ENCODE measurements at places on chromosomes 6 and 20.

DNA sequence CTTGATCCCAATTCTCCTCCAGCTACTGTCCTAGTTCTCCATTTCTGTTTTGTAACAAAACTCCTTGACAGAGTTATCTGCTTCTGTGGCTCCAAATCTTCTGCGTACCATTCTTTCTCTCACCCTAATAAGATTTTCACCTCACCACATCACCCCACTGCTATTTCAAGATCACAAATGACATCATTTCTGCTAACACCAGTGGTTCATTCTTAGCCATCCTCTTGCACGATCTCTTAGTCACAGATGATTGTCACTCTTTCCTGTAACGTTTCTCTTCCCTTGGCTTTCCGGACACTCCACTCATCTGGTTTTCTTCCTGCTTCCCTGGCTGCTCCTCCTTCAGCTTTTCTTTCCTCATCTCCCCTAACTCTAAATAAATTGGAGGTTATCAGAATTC lies 56.8 kb upstream of the FABP7 start:
- peak; percentile 34 for DNase-seq

DNA sequence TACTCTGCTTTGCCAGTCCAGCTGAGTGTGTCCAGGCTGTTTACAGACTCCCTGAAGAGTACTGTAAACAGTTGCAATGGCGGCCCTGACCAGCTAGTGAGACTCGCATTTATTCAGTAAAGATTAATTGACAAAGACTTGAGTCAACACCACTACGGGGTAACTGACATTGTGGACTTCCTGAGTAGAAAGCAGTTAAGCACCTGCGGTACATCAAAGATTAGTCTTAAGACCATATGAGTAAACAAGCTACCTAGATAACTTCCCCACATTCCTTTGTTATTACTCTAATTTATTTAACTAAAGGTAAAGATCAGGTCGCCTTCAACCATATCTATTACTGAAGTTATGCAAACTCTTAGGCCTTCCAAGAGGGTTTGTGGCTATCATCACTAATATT lies 12.6 kb downstream of the VPS52 start:
- DNase-seq: no peak

- DNase-seq: no peak
These were observed 86.7 kb downstream of the MKKS start for GRCh38 chr20:10347086-10347880.

DNA sequence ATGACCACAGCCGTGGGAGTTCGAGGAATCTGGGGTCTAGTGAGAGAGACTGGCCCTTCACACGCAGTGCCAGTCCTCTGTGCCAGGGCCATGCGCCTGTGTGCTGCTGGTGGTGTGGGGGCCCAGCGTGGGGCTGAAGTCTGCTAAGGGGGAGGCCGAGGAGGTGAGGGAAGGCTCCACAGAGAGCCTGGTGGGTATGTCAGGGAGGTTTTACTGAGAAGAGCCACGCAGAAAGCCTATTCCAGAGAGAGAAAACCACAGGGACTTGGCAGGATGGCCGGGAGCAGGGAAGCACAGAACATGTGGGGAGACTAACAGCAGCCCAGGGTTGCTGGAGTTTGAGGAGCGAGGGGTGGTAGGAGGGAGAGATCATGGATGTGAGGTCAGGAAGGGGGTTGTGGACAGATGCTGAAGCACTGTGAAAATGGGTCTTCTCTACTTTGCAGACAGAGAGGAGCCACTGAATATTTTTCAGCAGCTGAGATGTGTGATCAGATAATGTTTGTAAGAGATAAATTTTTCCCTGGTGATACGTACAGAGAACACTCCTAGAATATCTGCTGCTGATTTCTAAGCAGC lies 35.3 kb downstream of the DUSP22 start:
- peak; percentile 17 for DNase-seq

DNA sequence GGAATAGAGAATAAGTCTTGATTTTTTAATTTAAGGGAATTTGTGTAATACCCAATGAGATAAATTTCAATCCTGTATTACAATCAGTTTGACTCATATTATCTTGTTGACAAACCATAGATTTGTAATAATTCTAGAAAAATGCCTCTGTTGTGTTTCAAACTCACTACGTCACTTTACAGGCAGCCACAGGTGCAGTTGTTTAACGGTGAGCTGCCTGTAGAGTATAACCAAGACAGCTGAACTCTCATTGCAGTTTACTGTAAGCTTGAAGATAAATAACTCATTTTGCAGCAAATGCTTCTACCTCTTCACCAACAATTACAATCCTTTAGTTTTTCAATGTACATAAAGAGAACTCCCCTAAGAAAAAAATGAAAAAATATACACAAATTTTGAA lies 114.3 kb downstream of the PRKN start:
- DNase-seq: no peak

DNA sequence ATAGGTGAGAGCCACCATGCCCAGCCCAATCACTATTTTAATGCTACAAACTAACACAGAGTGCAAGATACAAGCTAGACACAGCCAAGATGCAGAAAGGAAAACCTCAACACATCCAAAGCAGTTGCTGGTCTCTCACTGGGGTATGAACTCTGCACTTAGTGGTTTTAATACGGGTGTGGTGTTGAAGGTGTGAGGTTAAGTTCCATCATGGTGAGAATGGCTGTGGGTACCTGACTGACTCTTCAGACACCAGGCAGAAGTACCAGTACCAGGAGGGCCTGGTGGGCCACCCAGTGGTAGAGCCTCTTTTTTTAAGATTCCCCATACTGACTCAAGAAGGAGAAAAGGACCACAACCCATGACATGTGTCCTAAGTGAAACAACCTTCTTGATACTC lies 13.0 kb downstream of the GNAS-AS1 start:
- DNase-seq: no peak

DNA sequence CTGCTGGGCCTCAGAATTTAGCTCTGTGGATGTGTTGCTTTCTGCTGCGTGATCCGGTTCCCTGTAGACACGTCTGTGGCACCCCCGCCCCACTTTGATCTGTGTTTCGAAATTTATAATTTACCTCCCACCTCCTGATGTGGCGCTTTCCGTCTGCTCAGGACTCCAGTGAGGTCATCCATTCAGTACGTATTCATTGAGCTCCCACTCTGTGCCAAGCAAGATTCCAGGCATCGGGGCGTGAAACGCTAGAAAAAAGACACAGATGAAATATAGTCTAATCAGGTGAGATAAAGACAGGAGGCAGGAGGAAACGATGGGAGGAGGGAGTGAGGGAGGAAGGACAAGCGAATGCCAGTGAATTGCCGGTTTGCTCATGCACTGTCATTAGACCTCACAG lies 431.9 kb upstream of the SULF2 start:
- DNase-seq: no peak

DNA sequence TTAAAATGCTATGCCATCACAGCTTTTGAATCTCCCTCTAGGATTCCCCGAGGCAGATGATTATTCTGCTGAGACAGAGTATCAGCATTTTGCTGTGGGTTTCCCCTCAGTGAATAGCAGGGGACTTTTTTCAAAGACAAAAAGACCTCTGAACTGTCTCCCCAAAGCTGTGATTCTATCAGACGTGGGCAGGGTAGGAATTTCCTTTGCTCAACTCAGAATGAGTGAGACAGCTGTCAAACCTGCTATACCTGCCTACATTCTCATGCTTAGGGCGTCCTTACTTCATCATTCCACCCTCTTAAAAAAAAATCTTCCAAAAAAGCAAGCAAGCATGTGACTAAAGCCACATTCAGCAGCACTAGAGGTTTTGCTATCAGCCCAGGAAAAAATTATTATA lies 147.6 kb upstream of the FAM83B start:
- no peak for DNase-seq

- DNase-seq: no peak
These were observed 123.9 kb downstream of the OPN5 start for GRCh38 chr6:47905717-47906116.

DNA sequence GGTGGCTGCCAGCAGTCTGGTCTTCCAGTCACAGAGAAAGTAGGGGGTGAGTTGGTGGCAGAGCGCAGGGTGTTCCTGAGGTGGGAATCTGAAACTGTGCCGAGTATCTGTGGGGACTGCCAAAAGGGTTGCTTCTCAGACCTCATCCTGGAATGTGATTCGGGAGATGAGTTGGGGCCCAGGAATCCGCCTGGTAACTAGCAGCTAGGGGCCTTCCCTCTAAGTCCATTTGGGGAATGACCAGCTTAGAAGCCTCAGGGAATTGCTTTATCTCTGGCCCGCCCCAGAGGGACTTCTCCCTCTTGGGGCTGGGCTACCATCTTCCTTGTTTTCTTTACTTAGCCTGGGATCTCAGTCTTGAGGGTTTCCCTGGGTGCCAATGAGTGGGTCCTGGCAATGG lies 49.6 kb downstream of the MOCS1 start:
- DNase-seq: peak; percentile 63

- DNase-seq: no peak
These were observed 16.0 kb downstream of the PMEPA1 start for GRCh38 chr20:57693670-57694329.

DNA sequence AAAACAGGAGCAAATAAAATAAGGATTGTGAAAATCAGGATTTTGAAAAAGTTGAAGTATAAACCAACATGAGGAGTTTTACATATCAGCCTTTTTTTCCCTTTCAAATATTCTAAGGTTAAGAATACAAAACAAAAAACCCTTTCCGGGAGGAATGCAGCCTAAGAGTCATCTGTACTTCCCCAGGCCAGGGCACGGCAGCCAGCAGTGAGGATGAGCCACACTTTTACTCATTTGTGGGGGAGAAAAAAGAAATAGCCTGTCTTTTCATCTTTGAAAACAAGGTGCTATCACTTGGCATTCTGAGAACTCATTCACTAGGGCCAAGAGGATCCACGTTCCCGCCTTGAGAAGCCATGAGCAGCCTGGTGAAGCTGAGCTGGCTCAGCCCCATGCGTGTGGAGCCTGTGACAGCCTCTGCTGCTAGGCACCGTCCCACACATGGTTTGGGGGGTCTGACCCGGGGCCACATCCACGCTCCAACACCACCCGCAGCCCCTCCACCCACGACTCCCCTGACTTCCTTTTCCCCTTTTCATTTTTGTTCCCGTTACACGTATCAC lies 11.2 kb downstream of the SLC22A1 start:
- DNase-seq: peak; percentile 62

DNA sequence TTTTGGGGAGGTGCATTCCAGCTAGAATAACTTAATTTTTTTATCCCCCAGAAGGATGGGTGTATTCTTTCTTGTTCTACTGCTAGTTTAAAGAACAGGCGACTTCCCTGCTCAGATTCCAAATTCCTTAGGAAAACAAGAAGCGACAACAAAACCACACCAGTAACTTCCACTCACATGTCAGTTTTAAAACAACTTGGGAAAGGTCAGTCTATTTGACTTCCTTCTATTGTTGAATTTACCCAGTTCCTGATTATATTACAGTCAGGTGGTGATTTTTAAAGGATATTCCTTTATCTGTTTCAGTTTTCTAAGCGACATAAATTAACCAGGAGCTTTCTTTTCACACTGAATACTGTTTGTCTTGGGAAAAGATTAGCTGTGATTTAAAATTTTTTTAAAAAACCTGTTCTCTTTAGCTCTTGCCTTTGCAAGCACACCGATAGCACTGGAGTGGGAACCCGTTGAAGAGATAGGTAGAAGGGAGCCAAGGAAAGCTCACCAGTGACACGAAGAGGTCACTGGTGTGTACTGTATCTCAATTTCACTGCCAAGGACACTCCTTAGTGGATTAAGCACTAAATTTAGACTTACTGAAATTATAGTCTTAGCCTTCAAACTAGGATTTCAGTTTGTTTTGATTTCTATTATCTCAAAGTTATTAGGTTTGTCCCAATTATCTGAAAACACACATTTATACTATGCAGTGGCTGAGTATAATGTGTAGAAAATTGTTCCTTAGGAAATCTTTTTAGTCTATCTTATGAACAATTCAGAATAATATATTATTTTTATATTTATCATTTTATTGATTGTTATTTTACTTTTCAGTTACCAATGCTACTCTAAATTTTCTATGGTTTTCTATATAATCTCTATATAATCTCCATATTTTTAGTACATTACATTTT lies 22.3 kb downstream of the MARCKS start:
- peak; percentile 86 for DNase-seq

- no peak for DNase-seq
These were observed 18.3 kb upstream of the DSN1 start for GRCh38 chr20:36791862-36792261.

DNA sequence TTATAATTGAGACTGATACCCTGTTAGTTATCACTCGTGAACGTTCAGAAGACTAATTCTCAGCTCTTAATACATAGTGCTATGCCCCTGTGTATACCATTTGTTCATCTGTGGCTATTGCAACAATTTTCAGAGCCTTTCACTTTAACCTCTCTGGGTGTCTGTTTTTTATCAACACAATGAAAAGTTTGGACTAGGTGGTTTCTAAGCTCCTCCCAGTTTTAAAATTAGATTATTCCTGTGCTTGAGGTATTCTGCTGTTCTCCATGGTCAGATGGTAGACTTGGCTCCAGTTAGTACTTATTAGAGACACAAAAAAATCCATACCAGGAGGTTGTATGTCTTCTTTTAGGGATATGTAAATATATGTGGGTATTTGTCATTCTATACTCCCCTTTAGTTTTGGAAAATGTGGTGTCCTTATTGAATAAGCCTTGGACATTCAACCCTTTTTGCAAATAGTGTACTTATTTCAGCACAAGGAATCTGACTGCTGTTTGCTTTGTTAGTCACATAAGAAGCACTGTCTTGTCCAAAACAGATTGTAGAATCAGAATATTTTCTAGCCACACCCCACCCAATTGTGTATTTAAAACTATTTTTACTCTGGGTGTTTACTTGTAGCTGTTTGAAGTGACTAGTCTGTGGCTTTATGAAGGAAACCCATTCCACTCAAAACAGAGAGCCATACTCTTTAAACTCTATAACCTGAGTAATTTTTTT lies 2.0 kb upstream of the COL10A1 start:
- no peak for DNase-seq

GRCh38 chr6:69392745-69393144 lies 404.1 kb downstream of the LMBRD1 start:
- no peak for DNase-seq

DNA sequence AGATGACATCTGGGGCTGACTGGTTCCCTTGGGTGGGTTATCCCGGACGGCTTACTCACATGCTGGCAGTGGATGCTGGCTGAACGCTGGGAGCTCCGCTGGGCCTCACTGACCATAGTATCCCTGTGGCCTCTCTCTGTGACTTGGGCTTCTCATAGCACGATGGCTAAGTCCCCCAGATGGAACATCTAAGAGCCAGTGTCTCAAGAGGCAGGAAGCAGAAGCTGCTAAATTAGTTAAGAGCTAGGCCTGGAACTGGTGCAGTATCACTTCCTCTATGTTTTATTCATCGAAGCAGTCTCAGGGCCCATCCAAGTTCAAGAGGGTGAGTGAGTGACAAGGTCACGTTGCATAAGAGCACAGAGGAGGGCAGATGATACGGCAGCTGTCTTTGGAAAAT lies 116.5 kb upstream of the LAMP5 start:
- no peak for DNase-seq

DNA sequence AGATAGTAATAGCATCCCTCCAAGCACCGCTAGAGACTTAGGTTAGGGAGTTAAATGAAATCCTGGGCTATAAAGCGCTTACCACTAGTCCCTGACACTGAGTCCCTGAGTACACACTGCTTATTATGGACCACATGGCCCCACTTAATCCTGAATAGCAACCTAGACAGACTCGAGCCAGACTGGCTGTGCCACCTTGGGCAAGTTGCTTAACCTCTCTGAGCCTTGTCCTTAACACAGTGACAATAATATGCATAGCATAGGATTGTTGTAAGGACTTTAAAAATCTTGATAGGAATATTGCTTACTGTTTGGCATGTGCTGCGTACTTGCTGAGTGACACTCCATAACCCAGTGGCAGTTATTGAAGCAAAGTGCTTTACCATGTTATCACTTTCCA lies 125.6 kb upstream of the SASH1 start:
- no peak for DNase-seq

- DNase-seq: peak; percentile 48
These were observed 17.9 kb downstream of the RPF2 start for GRCh38 chr6:110999634-111000270.

GRCh38 chr6:166766769-166767168 lies 139.7 kb upstream of the RPS6KA2 start:
- DNase-seq: no peak

All from iris pigment epithelial cell (primary cell).